ENCODE measurements at places on chromosomes 3 and 15. TPM values are rescaled to one million over a fixed set of nuclear protein-coding genes. Genes with fewer than 3 reads are reported as not detected.

The MYRIP gene
- not detected for polyA plus RNA-seq

The HYKK gene
- polyA plus RNA-seq: 3.8 TPM

The CPNE9 gene
- polyA plus RNA-seq: not detected

The UNC13C gene
- not detected for polyA plus RNA-seq

The CADM2 gene
- not detected for polyA plus RNA-seq

The RETNLB gene
- polyA plus RNA-seq: not detected

The GHRL gene
- polyA plus RNA-seq: not detected

The PDZRN3 gene
- 10.3 TPM for polyA plus RNA-seq

The PLIN1 gene
- polyA plus RNA-seq: 0.07 TPM

The REC114 gene
- not detected for polyA plus RNA-seq

The LYSMD4 gene
- polyA plus RNA-seq: 4.1 TPM

The KBTBD13 gene
- not detected for polyA plus RNA-seq

The DNAH12 gene
- polyA plus RNA-seq: 0.02 TPM

The CMTM7 gene
- polyA plus RNA-seq: 33.7 TPM

The ARNT2 gene
- 18.2 TPM for polyA plus RNA-seq

The ST3GAL6 gene
- 0.83 TPM for polyA plus RNA-seq

The C15orf40 gene
- polyA plus RNA-seq: 12.3 TPM

The GDPGP1 gene
- 2.3 TPM for polyA plus RNA-seq

The MASP1 gene
- polyA plus RNA-seq: 16.2 TPM

The CDCP1 gene
- 3.8 TPM for polyA plus RNA-seq

The TMEM207 gene
- polyA plus RNA-seq: not detected

The CIDEC gene
- polyA plus RNA-seq: not detected

The CFAP92 gene
- not detected for polyA plus RNA-seq

The SAMMSON gene
- polyA plus RNA-seq: not detected

The ECE2 gene
- not detected for polyA plus RNA-seq

The CCDC80 gene
- 356 TPM for polyA plus RNA-seq

The NLGN1 gene
- polyA plus RNA-seq: 1.1 TPM

The GMNC gene
- 0.16 TPM for polyA plus RNA-seq

The NRG4 gene
- not detected for polyA plus RNA-seq

The CD96 gene
- polyA plus RNA-seq: 0.05 TPM

The HESX1 gene
- 0.82 TPM for polyA plus RNA-seq
